Dermis blood vessel endothelial cell (primary cell): ENCODE measurements at places on chromosomes 4 and X. TPM values are rescaled to one million over a fixed set of nuclear protein-coding genes. Genes with fewer than 3 reads are reported as not detected.

DNA sequence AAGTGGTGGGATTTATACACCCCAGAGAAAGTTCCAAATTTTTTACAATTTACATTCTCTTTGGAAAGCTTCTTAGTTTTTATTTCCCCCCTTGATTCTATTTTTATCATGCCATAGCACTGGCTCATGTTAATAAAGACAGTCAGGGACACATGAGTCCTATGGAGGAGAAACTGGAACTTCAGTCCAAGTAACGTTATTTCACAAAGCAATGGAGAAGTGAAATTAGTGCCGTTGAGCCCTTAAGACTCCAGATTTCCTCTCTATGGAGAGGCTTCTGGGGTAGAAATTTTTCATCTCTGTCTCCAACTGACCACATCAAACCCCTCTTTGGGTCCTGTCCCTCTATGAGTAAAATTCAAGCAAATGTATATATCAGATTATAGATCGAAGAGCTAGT, 12.8 kb upstream of the TASL start:
- DNase-seq = no peak

GRCh38 chr4:24245491-24245820, 338.9 kb downstream of the DHX15 start:
- DNase-seq = no peak

DNA sequence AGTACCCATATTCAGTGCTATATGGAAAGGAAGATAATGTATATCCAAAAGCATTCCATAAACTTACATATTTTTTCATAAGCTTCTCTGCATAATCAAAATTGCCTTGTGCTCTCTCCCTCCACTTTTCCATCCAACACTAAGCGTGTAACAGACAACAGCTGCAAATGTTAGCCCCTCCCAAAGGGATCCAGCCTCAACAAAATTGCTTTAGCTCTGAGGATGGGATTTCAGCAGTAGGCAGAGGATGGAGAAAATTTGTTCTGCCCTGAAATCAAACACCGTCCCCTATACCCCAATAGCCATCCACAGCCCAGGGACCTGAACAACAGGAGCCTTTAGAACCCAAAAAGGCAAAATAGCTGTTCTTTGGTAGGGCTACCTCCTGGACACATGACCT, 28.8 kb upstream of the FGF13 start:
- no peak for DNase-seq

GRCh38 chr4:21780148-21780547, 168.4 kb downstream of the KCNIP4 start:
- peak; percentile 62 for DNase-seq

DNA sequence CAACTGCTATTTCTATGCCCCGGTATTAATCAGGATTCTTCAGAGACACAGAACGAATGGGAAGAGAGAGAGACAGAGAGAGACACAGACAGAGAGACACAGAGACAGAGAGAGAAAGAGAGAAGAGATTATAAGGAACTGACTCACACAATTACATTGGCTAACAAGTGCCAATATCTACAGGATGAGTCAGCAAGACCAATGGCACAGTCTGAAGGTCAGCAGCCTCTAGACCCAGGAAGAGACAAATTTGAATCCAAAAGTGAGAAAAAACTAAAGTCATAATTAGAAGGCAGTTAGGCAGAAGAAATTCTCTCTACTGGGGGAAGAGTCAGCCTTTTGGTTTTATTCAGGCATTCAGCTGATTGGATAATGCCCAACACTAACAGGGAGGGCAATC, 187.3 kb downstream of the MAB21L2 start:
- peak; percentile 21 for DNase-seq

DCHS2 gene
- 0.17 and 8.3 TPM in 2 replicates for total RNA-seq

DNA sequence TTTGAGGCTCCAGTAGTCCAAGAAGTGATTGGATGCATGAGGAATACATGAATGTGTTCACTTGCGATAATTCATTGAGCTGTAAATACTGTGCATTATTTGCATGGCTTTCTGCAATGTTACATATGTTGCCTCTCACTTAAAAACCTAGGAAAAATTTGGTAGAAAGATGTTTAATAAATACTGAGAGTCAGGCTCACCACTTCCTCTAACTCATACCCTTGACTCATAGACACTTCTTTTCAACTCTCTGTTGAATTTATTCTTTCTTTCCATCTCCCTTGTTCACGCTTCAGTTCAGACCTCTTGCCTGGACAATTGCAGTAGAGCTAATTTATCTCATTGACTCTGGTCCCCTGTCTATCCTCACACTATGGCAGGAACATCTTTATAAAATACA, 35.8 kb upstream of the LEF1 start:
- no peak for DNase-seq

P2RY4 gene
- not detected in 2 replicates for total RNA-seq

GRCh38 chr4:157045507-157046127, 30.3 kb upstream of the GLRB start:
- DNase-seq = peak; percentile 80

- peak; percentile 83 for DNase-seq
These were observed 11.7 kb downstream of the MSN start for GRCh38 chrX:65679071-65679540.

RBM46 gene
- 0.70 TPM in 1 of 2 replicates, not detected in the other for total RNA-seq

DNA sequence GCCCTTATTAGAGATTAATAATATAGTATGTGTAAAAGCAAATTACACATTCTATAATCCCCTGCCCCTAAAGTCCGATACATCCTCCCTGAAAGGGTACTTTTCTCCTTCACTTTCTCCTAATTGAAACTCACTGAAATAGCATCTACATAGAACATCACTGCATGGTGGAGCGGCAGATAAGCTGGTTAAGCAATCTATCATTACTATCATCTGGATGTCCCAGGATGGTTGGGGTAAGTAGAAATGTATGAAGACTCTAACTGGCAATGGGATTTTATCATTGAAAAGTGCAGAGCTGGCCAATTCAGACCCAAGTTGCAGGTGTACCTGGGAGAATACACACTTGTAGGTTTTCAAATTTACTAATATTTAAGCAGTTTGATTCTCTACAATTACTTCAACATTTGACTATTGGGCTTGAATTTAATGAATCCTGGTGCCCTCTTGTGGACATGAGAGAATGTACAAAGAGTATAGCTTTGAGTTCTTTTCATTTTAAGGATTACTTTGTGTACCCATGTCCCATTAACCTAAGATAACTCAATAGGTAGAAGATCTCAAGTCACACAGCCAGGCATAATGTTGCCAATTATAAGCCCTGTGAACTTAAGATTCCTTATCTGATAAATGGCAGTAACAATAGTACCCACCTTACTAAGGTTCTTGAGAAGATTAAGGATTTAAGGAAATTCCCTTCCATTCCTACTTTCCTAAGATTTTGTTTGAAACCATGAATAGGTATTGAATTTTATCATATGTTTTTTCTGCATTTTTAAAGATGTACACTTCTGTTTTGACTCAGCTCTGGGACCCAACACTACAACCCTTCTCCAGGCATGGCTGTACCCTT, 69.8 kb downstream of the SHROOM3 start:
- DNase-seq = peak; percentile 73

DNA sequence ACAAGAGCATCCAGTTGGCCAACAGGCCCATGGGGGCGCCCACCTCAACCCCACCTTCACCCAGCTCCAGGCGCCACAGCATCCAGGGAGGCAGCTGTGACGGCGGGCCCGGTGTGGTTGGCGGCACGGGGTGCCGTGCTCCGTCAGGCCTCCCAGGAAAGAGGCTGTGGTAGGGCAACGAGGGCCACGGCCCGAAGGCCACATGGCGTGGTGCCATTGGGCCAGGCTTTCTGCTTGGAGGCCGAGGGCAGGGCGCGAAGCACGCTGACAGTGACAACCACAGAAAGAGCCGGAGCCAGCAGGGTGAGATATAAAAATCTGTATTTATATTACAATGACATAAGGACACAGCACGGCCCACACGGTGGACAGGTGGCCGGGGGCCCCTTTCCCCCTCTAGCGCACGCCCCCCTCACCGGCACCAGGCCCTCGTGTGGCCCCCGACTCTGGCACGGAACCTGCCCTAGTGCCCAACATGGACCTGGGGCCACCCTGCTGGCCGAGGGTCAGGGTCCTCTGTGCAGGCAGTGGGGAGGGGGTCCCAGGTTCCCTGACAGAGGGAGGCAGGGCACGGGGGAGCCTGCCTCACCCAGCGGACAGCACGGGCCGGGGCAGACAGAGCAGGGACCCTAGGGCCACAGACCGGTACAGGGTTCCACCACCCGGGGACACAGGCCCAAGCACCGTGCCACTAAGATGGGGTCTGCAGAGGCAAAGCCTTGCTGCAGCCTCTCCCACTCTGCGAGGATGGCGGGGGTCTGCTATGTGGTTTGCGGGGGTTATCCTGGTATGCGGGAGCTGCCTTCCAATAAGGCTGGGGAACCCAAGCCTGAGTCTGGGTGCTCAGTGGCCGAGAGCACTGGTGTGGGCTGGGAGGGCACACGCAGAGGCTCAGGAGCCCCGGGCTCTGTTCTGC, 5.5 kb upstream of the HAUS3 start:
- DNase-seq = no peak

DNA sequence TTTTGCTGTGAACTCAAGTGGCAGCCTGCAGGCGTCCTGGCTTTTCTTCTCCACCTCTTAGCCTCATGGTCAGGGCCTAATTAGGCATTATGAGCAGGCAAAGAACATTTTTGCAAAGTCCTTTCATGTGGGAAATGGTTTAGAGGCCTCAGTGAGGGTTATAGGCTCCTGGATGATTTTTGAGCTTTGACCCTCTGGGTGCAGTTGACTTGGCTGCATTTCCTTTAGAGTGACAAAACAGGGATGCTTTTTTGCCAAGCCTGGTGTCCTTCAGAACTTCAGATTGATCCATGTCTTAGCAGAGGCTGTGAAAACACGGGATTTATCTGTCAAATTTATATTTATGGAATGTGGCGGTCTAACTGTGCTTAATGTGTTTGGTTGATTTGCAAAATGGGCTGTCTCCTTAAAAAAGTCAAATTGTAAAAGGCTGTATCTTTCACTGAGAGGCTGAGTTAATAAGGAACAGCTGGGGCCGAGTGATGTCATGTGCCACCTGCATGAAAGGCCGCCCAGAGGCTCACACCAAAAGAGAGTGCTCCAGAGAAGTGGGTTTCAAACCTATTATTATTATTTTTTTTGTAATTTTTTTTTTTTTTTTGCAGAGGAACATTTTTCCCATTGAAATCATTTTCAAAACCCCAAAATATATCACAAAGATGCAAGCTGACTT, 192.2 kb upstream of the ARX start:
- no peak for DNase-seq

- peak; percentile 12 for DNase-seq
These were observed 10.3 kb downstream of the ATP5ME start for GRCh38 chr4:663438-664428.

UGT2B17 gene
- total RNA-seq = not detected in 2 replicates

- no peak for DNase-seq
These were observed 2.8 kb downstream of the PJA1 start for GRCh38 chrX:69162361-69162865.

H2BW2 gene
- not detected in 2 replicates for total RNA-seq

SLITRK2 gene
- total RNA-seq = not detected in 2 replicates

DNA sequence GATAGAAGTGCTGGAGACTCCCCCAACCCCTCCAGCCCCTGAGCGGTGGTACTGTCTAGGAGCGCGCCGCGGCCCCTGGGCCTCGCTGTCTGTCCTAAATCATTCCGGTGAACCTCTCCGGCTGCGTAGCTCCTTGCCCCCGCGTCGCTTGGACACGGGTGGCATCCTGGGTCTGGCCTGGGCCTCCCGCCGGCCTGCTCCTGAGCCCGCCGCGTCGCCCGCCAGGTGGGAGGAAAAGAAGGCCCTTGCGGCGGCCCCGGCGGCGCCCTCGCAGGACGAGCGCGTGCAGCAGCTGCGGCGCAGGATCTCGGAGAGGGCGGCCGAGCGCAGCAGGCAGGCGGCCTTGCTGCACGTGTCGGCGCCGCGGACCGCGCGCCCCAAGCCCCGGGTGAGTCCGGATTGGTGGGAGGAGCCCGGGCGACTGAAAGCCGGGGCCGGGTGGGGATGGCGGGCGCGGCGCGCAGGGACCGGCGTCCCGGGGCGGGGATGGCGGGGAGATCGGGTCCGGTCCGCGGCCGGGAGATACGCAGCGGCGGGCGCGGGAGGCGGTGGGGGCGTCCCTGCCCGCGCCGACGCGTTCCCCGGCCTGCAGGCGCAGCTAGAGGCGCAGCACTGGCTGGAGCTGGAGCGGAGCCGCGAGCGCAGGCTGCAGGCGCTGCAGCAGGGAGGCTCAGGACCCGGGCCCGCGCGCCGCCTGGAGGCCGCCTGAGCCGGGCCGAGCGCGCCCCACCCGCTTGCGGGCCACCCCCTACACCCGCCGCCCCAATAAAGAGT, 6.5 kb upstream of the RNF4 start:
- DNase-seq = peak; percentile 86

DNA sequence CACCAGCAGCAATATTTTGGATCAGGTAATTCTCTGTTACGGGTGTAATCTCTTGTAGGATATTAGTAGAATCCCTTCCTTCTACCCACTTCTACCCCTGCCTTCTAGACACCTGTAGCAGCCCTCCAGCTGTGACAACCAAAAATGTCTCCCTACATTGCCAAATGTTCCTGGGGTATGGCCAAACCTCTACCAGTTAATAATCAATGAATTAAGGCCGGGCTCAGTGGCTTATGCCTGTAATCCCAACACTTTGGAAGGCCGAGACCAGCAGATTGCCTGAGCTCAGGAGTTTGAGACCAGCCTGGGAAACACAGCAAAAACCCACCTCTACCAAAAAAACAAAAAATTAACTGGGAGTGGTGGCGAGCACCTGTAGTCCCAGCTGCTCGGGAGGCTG, 9.9 kb downstream of the MAML3 start:
- DNase-seq = no peak

DCLK2 gene
- 2.0 and 2.4 TPM in 2 replicates for total RNA-seq

GRCh38 chr4:82515705-82516104, 46.1 kb downstream of the TMEM150C start:
- peak; percentile 91 for DNase-seq

GRCh38 chr4:95833711-95834194, 6.1 kb upstream of the PDHA2 start:
- DNase-seq = no peak

CXCL6 gene
- total RNA-seq = 0.37 and 0.68 TPM in 2 replicates

SYP gene
- 0.14 and 0.34 TPM in 2 replicates for total RNA-seq

SSX2B gene
- not detected in 2 replicates for total RNA-seq

GRCh38 chrX:64195862-64196261, 9.6 kb downstream of the AMER1 start:
- DNase-seq = no peak

PAPSS1 gene
- total RNA-seq = 51.9 and 58.6 TPM in 2 replicates

DNA sequence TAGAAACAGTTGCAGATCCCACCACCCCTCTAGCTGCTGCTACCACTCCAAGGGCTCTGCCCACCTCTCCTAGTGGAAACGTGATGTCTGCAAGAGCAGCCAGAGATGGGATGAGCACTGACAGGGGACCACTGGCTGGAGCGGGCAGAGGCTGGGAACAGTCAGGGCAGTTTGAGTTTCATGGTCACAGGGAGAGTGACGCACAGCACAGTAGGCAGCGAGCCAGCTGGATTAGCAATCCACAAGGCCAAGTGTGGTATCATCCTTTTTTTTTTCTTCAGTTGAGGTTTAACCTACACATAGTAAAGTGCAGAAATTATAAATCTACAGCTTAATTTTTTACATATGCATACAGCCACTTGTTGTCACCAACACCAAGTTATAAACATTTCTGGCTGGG, 6.4 kb upstream of the SCML2 start:
- no peak for DNase-seq
